Activated CD4-positive, alpha-beta T cell treated with anti-CD3 and anti-CD28 coated beads for 36 hours (primary cell): ENCODE measurements at places on chromosomes 7 and 10.
A peak's percentile ranks its signal among the peaks of the same experiment; 100 is the strongest.

DNA sequence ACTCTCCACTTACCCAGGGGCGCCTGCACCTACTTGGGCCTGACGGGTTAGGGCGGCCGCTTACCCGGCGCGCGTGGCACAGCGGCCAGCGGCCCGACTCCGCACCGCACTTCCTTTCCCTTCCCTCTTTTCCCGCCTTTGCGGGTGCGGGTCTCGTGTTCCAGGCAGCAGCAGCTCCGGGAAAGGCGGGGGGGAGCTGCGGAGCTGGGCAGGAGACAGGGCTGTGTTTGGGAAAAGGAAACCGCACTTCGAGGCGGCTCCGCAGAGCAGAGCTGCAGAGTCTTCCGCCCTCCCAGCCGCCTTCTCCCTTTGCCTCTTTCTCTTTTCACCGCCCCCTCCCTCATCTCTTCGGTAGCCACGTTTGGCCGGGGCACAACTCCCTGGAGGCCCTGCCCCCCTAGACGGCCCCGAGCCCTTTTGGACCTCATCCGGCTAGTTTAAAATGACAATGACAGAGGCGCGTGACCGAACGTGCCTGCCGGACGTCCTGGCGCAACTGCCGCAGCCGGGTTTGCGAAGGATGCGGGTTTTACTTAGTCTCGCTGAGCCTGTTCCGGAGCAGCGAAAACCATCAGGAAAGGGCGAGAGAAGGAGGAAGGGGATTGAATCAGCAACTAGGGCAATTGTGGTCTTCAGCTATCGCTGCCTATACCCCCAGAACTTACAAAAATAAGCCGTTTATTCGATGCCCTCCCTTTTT, 7.9 kb upstream of the PAX2 start:
- peak; percentile 26 for DNase-seq

DNA sequence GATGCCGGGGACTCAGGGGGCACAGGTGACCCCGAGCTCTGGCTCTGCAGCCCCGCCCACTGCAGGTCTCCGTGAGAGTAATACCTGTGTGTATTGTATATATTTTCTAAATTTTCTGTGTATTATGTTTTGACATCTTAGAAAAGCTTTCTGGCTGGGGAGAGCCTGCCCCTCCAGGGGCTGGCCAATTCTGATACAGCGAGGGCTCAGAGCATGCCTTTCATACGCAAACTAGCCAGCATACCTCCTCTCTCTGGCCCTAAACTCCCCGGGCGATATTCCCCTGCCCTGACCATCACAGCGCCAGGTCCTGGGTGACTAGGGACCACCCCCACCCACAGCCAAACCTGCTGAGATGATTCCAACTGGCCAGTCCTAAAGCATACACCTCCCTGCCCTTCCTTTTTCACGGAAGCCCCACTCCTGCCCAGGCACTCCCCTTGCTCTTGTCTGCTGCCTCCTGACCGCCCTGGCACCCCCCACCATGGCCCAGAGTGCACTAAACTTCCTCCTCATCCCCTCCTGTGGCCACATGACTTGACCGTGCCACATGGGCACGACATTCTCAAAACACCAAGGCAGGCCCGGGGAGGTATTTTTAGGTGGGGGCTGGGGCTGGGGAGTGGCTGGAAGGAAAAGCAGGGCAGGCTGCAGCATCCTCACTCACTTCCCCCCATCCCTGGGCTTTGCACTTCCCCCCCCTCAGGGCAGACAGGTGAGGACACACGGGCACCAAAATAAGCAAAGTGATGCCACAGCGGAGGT, 61.5 kb downstream of the INSIG1 start:
- DNase-seq = no peak

- no peak for DNase-seq
Observed at GRCh38 chr10:100830728-100831111, 82.0 kb upstream of the SLF2 start.

DNA sequence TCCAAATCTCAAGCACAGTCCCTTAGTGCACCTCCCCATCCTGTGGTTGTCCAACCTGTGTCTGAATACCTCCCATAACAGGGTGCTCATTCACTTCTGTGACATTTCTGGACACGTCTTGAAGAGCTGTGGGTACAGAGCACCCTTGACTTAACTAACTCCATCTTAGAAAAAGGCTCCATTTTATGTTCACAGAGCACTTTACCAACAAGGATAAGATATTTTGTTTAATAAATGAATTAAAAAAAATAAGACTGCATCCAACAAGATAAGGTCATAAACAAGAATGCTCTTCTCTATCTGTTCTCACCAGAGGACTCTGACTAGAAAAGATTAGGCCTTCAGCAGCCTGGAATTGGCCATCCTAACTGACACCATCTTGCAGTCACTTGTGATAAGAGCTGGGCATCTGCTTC, 335.2 kb upstream of the ZNF32 start:
- DNase-seq = no peak

DNA sequence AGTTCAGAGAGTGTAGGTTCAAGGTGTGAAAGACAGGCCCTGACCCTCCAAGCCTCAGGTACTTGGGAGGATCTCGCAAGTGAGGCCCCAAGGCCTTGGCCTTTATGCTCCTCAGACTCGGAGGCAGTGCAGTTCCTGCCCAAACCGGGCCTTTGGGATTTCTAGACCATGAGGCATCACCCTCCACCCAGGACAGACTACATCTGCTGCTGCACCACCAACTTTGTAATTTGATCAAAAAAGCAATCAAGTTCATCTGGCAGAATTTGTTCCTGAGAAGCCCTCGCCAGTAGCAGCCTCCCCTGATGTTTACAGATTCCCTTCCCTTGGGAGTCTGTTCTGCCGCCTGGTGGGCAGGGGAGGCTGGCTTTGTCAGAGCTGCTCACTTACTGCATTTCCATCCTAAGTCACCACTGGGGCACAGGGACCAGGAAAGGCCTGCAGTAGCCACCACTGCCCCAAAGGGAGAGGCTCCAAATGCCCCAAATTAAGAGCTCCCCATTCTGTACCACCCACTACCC, 2.1 kb downstream of the CAMK2G start:
- no peak for DNase-seq

DNA sequence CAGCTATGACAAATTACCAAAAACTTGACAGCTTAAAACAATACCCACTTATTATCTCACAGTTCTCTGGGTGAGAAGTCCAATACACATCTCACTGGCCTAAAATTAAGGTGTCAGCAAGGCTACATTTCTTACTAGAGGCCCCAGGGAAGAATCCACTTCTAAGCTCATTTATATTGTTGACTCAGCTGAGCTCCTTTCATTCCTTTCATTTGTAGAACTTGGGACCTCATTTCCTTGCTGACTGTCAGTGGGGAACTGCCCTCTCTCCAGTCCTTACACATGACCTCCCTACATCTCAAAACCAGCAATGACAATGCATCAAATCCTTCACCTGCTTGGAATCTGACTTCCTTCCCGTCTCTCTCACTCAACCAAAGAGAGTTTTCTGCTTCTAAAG, 240.3 kb downstream of the IPMK start:
- no peak for DNase-seq

DNA sequence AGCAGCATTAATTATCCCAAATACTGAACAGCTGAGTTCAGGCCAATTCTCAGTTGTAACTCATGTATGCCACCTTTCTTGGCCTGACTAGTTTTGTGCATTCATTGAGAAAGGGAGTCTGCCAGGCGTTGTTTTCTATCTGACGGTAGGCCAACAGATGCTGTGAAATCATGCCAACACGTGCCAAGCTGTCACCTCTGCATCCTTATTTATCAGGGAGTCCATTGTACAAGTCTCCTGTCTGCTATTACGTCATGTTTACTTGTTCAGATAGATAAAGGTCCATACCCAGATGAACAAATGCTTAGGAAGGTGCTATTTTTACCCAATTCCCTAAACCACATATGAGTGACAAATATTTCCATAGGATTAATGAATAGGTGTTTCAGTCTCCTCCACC, 127.2 kb upstream of the CDK6 start:
- no peak for DNase-seq

DNA sequence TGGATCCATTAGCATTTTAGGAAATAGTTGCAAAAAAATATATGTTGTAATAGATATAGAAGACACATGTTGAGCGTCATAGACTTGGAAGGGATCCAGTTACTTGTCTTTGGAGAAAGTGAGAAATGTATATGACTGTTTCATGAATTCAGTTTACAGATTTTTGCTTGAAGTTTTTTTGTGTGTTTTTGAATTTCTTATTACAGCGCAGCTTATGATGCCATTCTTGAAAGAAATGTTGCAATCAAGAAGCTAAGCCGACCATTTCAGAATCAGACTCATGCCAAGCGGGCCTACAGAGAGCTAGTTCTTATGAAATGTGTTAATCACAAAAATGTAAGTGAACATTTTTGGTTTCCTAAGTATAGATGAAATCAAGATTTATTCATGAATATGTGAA, 98.2 kb downstream of the MAPK8 start:
- DNase-seq = no peak

GRCh38 chr7:7151865-7152264, 30.5 kb upstream of the C1GALT1 start:
- no peak for DNase-seq

DNA sequence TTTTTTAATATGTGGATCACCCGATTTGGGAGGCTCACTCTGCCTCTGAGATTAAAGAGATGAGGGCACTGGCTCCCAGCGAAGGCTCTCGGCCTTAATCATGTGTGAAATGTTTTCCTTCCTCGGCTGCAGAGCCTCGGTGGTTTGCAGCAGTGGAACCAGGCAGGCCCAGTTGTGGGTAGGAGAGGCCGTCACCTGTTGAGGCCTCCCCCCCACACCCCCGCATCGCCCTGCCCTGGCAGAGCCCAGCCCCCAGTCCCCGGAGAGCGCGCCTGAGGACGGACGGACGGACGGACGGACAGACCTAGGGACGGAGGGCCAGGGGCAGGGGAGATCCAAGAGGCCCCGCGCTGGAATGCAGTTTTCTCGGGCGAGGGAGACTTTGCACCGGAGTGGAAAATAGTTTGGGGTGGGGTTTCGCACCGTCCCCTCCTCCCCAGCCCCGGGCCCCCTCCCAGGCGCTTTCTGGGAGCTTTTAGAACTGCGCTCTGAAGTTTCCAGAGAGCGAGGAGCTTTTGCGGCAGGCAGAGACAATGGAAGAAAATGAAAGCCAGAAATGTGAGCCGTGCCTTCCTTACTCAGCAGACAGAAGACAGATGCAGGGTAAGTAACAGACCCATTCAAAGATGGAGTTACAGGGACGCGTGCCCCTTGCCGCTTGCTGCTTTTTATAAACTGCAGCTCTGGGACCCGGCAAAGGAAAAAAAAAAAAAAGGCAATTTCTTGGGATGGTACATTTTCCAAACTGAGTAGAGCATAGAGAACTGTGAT, at the start of gene KIAA1217:
Gene KIAA1217 (plus strand): TSS at position 478 of the 771 bp plus-strand sequence. CDS start 56 bp downstream, at position 534.
- peak; percentile 46 for DNase-seq

DNA sequence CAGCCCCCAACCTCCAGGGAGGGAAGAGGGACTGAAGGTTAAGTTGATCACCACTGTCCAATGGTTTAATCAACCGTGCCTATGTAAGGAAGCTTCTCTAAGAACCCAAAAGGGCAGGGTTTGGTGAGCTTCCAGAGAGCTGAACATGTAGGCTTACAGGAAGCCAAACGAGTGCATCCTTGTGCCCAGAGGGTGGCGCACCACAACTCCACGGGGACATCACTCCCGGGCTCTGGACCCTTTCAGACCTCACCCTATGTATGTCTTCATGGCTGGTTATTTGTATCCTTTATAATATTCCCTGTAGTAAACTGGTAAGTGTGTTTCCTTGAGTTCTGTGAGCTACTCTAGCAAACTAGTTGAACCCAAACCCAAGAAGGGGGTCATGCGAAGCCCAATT, 11.5 kb upstream of the NFKB2 start:
- DNase-seq = peak; percentile 51

DNA sequence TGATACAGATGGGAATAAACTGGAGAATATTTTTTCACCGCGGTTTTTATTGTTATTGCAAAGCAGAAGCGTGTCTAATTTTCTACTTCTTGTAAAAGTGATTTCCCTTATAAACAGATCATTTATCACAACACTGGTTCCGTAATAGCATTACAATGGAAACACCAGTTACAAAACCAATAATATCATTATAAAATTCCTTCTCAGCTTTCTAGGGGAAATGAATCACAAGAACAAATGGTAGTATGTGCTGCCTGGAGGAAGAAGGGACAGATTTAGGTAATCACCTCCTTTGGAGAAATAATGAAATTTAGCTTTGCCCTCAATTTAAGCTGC, 2.4 kb upstream of the CCDC6 start:
- no peak for DNase-seq

GRCh38 chr10:127578259-127578960, 29.3 kb downstream of the NPS start:
- no peak for DNase-seq

DNA sequence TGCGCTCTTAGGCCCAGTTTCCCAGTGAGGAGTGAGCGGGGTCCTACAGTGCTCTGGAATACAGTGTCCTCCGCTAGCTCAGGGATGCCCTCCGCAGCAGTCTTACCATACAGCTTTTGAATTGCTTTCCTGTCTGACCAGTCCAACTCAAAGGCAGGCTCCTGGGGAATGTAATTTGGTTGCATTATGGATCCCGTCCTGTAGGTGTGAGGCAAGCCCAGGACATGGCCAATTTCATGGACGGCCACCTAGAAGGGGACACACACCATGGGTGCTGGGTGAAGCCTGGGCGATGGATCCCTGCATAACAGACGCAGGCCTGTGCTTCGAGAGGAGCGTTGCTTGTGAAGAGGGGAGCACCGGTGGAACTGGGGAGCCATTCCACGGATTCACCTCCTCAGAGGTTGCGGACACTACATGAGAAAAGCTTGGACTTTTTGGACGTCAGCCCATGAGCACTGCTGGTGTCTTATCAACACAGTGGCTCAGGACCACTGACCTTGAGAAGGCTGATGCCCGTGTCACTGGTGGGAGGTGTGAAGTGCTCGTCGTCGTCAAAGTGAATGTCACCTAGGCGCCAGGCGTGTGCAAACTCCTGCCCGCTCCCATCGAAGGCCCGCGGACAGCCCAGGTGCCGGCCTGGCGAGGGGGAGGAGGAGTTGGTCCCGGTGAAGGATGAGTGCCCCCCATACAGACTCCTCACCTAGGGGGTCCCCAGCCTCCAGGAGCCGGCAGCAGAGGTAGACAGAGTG, 3.3 kb downstream of the MMP21 start:
- no peak for DNase-seq

- DNase-seq = no peak
Observed at GRCh38 chr10:118255355-118255754, 86.8 kb downstream of the FAM204A start.

DNA sequence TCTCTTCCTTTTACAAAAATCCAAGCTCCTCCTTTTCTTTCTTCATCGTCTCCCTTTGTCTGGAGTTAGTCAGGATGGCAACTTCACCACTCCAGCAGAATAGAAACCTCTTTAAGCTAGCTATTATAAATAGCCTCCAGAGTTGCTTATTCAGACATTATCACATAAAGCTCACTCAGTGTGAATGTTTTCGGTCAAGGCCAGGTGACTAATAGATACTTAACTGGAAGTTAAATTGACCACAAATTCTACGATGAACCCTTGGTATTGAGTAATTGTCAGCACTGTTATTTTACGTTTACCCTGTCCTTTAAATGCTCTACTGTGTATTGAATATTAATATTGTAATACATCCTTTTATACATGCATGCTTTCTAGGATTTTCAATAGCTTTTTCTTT, 340.4 kb downstream of the OTUD1 start:
- no peak for DNase-seq
